ENCODE measurements at places on chromosomes 12 and 14.

DNA sequence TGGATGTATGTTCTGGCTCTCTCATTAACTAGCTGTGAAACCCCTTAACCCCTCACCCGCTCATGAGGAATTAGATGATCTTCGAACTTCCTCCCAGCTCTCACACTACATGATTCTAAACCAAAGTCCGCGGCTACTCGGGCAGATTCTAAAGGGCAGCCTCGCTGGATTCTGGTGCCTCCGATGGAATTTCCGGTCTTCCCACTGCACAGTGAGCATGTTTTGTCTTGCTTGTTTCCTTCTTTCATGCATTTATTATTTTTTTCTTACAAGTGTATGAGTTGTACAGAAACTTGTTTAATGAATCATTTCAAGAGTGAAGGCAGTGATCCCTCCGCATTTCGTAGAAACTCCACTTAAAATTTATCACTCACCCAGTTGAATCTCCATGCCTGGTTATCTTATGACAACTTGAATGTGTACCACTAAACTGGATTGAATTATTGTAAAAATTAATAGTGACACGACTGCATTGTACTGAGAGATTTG lies 4.5 kb upstream of the HCAR3 start:
- no peak for DNase-seq

DNA sequence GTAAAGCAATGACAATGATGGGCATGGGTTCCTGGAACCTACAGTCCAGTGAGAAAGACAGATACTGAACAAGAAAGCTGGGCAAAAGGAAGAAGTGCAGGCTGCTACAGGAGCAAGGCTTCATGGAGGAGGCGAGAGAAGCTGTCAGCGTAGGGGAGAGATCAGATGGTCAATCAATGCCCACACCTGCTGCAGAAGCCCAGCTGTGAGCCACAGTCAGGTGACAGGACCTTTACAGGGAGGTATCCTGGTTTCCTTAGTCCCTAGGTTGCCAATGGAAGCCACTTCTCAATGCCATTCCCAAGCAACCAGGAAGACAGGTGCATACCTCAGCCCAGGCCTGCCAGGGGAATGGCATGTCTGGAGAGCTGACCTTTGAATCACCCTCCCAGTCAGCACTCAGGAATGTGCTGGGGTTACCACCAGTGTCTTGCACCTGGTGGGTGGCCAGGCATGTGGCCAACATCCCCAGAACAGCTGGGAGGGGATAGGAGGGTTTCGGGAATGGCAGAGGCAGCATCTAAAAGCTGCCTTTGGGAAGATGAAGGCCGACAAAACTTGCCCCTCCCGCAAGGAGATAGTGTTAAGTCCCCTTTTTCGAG lies 170.3 kb downstream of the TTC7B start:
- DNase-seq, result no peak

- no peak for DNase-seq
These were observed 71.3 kb upstream of the SCN8A start for GRCh38 chr12:51519755-51520154.

DNA sequence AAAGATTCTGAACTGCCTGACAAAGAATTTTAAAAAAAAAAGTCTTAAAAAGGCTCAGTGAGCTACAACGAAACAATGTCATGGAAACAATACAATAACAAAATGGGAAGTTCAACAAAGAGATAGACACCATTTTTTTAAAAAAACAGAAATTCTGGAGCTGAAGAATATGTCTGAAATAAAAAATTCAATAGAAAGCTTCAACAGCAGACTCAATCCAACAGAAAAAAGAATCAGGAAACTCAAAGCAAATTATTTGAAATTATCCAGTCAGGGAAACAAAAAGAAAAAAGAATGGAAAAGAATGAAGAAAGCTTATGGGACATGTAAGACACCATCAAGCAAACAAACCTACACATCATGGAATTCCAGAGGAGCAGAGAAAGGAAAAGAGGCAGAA lies 118.5 kb upstream of the LGR5 start:
- DNase-seq, result no peak

DNA sequence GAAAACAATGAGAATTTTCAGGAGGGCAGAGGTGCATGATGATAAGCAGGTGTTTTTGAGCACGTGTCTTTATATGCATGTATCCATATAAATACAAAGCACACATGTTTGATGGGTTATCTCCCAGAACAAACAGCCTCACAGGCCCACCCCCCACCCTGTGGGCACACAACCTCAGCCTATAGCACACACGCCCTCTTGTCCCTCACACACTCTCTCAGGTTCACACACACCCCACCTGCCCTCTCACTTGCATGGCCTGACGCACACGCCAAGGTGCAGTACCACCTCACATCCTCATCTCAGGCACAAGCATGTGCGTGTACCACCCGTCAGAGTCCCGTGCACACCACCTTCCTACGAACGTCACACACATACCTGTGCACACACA lies 8.6 kb upstream of the KRT8 start:
- DNase-seq, result no peak

DNA sequence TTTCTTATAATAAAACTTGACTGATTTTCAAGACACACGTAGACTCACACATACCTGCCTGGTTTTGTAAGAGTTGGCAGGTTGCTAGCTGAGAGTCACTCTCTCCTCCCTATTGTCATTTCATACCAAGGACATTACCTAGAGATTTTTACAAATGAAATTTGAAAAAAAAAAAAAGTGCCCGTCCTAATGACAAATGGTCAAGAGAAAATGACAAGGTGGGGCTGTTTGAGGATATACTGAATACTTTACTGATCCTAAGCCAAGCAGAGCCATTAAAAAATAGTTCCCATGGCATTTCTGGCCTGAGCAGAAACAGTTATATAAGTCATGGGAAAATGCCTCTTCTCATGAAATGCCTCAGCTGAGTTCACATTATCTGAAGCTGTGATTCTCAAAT lies 150.2 kb downstream of the DYRK2 start:
- DNase-seq, result no peak

GRCh38 chr14:69473260-69473659 lies 11.3 kb upstream of the PLEKHD1 start:
- DNase-seq, result no peak

GRCh38 chr12:51056242-51056641 lies 8.1 kb downstream of the LETMD1 start:
- DNase-seq, result no peak

- DNase-seq, result no peak
These were observed 745 bp downstream of the PCK2 start for GRCh38 chr14:24094841-24095270.

DNA sequence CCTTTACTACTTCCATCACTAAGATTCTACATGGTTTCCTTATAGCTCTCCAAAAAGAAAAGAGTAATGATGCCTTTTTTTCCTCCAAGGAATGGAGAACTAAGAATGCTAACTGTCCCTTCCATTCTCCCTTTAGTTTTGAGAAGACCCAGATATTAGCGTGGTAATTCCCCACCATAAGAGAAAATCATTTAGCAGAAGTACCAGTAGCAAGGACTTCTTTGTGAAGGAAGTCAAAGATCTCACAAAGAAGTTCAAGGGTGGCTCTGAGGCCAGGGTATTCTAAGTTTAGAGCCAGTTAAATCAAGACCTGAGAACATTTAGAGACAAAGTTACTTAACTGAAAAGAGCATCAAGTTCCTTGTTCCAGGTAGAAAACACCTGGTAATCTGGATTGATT lies 7.3 kb downstream of the USP15 start:
- DNase-seq, result no peak

DNA sequence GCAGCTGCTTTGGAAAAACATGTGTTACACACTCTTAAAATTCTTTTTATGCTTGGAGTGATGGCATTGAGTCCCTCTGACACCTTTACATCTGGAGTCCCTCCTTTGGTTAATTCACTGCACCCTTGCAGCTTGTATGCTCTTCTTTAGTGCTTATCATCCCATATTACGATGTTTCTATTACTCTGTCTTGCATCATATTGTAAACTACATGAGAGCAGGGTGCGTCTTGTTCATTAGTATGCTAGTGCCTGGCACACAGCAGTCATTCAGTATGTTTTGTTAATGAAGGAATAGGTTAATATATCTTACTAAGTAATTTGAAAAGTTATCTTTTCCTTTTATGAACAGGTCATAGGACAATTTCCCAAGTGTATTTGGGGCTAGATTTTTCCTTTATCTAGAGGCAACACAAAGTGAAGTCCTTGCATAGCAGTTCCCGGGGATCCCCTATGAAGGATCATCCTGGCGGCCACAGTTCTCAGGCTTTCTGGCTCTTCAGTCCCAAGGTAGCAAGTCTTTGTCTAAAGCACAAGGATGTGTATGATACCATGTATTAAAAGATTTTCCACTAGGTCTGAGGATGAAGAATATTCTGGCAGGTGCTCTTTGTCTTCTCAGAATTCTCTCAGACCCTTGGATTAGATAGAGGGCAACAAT lies 363.8 kb downstream of the FUT8 start:
- DNase-seq, result no peak

DNA sequence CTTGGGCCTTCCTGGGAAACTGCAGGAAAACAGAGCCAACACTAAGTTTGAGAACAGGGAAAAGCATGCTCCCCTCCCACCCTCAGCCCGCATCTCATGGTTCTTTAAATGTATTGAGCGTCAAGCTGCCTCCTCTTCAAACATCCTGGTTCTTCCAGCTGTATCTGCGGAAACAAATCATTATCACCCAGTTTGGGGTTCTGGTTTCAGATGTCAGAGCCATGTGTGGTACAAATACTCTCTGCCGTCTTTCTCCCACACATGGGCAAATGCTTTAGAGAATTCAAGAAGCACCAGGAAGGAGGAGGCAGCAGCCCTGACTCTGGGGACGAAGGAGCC lies 29.1 kb downstream of the JDP2 start:
- no peak for DNase-seq
